ENCODE measurements at places on chromosomes 4 and X. TPM values are rescaled to one million over a fixed set of nuclear protein-coding genes. Genes with fewer than 3 reads are reported as not detected.

Gene HSFX4
- not detected for total RNA-seq

Gene SASH3
- total RNA-seq, result not detected

Gene HSPA4L
- total RNA-seq, result 4.7 TPM

Gene DDX53
- total RNA-seq, result not detected

DNA sequence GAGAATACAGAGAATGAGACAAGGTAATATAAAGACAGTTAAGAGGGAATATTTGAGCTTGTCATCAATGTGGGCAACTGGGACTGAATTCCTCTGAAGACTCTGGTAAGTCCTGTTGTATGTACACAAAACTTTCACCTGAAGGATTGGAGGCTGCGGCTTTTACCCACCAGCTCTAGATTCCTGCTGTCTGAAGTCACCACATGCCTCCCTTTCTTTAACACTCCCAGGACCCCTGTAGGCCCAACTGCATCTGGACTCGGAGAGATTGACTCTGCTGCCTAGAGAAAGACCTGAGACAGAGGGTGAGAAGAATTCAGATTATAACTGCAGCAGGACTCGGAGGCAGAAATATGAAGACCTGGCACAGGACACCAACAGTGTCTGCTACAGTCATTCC is 1048.0 kb downstream of the PDHA2 start:
- no peak overlapping the region for H3K27ac ChIP-seq
- no peak overlapping the region for H3K4me3 ChIP-seq
- no peaks in the 10 kb centered on the region for H3K36me3 ChIP-seq
- no peaks in the 10 kb centered on the region for H3K27me3 ChIP-seq

DNA sequence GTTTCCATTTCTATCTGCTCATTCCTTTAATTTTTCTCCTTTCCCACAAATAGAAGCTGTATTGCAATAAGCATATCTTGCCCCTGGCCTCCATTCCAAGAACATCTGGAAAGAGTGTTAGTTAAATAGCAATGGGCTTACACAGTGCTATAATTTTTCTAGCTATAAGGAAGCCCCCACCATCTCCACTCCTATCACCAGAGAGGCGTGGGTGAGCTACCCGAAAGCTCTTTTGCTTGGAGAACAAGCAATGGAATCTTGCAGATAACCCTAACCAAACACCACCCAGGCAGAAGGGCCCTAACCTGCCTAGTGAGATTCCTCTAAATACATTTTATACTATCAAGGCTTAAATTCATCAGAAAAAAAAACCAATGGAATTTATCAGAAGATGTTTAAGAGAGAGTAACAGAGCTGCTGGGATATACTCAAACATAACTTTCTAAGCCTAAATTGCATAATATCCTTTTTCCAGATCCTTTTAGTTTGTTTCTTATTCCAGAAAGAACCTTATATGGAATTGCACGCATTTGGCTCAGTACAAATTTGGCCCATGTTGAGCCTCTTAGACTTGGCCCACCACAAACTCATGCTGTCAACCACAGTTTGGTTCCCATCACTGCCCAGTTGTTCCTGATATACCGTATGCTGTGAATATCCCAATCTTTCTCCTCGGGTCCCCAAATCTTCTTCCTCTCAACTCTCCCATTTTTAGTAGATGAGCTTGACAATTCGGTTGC is 91.6 kb upstream of the PLAC1 start:
- no peak overlapping the region for H3K27ac ChIP-seq
- H3K27me3 ChIP-seq, result no peaks in the 10 kb centered on the region
- H3K4me3 ChIP-seq, result no peak overlapping the region
- no peaks in the 10 kb centered on the region for H3K36me3 ChIP-seq

- no peaks in the 10 kb centered on the region for H3K36me3 ChIP-seq
- no peak overlapping the region for H3K4me3 ChIP-seq
- H3K4me1 ChIP-seq, result no peaks in the 10 kb centered on the region
- DNase-seq, result no peak
- no peaks in the 10 kb centered on the region for H3K27me3 ChIP-seq
- H3K27ac ChIP-seq, result no peak overlapping the region
Observed at GRCh38 chr4:10003666-10004065, 17.6 kb downstream of the SLC2A9 start.

DNA sequence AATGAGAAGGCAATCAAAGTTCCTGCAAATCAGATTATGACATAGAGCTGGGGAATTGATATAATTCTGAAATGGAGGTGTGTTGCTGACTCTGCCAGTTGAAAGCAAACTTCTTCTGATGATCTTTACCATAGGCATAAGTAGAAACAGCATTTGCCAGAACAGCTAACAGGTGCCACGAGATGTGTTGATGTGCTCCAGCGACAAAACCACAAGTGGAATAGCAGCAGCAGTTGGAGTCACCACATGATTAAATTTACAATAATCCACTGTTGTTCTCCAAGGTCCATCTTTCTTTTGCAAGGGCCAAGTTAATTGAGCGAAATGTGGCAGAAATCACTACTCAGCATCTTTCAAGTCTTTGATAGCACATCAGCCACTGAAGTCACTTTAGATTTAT is 3.7 kb upstream of the OSTC start:
- no peak overlapping the region for H3K4me3 ChIP-seq
- H3K27ac ChIP-seq, result no peak overlapping the region
- DNase-seq, result no peak
- H3K4me1 ChIP-seq, result no peaks in the 10 kb centered on the region

GRCh38 chr4:176660561-176660960 is 132.2 kb downstream of the VEGFC start:
- no peaks in the 10 kb centered on the region for H3K36me3 ChIP-seq
- H3K4me3 ChIP-seq, result no peak overlapping the region
- H3K4me1 ChIP-seq, result no peaks in the 10 kb centered on the region
- DNase-seq, result no peak
- H3K27me3 ChIP-seq, result no peaks in the 10 kb centered on the region
- H3K27ac ChIP-seq, result no peak overlapping the region

DNA sequence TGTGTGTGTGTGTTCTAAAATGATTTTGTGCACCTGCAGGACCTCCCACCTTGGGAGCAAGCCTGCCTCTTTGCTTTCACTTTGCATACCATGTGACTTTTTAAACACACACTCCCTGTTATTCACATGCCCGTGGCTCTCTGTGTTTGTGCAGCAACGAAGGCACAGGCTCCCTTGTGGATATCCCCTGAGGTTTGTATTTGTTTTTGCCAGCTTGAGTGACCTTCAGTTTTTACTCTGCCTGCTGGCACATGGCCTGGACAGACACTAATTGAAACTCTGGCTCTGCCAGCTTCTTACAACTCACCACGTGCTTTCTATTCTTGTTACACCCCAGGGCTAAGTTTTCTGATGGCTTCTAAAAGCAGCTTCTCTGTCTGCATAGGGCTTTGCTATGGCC is 885.8 kb downstream of the SH3BGRL start:
- no peak for DNase-seq
- H3K4me1 ChIP-seq, result no peaks in the 10 kb centered on the region
- H3K4me3 ChIP-seq, result no peak overlapping the region
- H3K27ac ChIP-seq, result no peak overlapping the region
- no peaks in the 10 kb centered on the region for H3K27me3 ChIP-seq

DNA sequence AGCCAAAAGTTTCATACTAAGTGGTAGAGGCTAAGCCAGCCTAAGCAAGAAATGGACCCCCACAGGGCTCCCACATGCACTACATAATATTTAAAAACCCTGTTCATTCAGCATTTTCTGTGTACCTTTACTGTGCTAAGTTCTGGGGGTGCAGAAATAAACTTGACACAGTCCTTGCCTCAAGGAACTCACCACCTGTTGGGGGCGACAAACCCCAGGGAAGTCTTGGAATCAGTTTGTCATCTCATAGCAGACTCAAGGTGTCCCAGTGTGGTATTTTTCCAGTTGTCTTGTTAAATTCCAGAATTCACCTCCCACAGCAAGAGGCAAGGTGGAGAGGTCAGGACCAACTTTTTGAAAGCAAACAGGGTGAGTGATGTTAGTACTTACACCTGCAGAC is 43.1 kb downstream of the ATG4A start:
- no peaks in the 10 kb centered on the region for H3K36me3 ChIP-seq
- no peaks in the 10 kb centered on the region for H3K4me1 ChIP-seq
- no peak overlapping the region for H3K27ac ChIP-seq
- H3K4me3 ChIP-seq, result no peak overlapping the region
- peak; percentile 49 for DNase-seq

DNA sequence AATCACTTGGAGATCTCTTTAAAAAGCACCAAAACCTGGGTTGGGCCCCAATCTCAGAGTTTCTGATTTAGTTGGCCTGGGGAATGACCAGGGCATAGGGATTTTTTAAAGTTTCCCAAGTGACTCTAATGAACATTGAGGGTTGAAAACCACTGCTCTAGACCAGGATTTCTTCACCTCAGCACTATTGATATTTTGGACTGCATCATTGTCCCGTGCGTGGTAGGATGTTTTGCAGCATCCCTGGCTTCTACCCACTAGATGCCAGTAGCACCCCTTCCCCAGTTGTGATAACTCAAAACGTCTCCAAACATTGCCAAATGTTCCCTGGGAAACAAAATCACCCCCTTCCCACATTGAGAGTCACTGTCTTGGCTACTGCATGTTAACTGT is 61.8 kb downstream of the ATXN3L start:
- H3K4me3 ChIP-seq, result no peak overlapping the region
- H3K4me1 ChIP-seq, result no peaks in the 10 kb centered on the region
- no peak for DNase-seq
- H3K36me3 ChIP-seq, result no peaks in the 10 kb centered on the region

DNA sequence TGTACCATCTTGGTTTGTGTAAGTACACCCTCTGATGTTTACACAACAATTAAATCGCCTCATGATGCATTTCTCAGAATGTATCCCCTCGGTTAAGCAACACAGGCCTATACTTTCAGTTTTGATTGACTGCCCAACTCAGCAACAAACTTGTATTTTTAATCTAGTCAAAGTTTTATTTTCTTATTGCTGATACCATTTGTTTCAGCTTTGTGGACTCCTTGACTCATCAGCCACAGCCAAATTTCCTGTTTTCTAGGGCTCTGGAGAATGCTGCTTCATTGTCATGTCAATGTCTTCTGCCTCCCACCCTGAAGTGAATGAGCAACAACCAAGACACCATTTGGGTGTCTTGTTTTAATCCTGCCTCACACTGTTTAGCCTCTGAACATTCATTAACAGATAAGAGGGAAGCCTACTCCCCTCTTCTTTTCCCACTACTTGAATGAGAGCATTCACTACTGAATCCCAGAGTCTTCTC is 14.0 kb downstream of the BBS12 start:
- H3K36me3 ChIP-seq, result peaks cover 3% of the 10 kb centered on the region
- H3K4me3 ChIP-seq, result no peak overlapping the region
- no peak for DNase-seq
- H3K27me3 ChIP-seq, result no peaks in the 10 kb centered on the region
- no peaks in the 10 kb centered on the region for H3K4me1 ChIP-seq
